ENCODE measurements at places on chromosomes 4 and X.

DNA sequence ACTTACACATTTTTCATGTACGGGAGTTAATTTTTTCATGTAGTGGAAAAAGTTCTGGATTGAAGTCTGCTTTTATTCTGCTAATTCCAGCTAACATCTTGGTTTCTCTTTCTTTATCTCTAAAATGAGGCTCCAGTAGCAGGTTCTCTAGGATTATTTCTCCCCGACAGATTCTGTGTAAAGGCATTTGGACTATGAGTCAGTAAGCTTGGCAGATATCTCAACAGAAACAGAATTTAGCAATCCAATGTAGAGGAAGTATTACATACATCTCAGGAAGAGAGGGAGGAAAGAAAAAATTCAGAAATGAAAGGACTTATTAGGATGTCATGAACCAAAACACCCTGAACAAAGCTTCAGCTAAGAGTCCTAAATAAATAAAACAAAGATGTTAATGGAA, 1682.3 kb upstream of the TENM3 start:
- no peak for DNase-seq

DNA sequence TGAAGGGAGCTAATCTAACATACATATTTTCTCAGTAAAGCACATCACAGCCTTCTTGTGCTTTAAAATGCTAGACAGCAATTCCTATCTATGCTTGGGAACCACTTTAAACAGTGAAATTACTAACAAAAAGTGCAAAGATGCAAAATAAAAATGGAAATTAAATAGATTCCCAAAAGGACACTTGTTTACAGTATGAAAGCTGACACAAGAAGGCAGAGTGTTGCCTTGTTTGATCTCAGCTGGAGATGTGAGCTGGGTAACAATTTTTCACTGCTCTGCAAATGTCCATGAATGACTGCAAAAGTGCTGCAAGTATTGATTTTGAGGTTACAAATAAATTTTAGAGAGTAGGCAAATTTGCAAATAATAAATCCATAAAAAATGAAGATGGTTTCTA, 22.3 kb downstream of the GRIA2 start:
- DNase-seq: no peak

DNA sequence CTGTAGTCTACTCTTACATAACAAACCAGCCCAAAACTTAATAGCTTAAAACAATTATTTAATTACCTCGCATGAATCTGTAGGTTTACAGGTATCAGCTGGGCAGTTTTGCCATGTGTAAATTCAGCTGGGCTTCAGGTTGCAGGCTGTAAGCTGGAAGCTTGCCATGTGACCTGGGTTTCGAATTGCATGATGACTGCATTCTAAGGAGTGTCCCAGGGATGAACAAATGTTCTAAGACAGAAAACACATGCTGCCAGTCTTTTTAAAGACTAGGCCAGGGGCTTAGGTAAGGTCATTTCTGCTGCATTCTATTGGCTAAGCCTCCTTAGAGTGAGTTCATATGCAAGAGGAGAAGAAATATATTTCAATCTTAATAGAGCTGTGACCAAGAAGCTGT, 44.8 kb downstream of the GRIA2 start:
- no peak for DNase-seq

DNA sequence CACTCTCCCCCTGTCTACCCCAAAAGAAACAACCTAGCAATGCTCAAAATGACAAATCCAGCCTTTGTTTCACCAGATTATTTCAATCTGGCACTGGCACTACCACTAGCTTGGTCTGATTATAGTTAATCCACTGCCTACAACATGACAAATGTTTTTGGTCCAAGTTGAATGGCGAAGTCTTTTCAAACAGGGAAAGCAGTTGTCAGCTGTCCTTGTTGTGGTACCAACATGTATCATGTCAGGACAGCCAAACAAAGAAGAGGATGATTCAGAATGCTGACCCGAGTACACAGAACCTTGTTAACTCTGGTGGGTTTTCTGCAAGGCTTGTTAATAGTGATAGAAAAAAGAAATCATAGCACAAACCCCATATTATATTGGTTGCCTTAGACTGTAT, 160.8 kb upstream of the ANK2 start:
- no peak for DNase-seq

- DNase-seq: no peak
Observed at GRCh38 chr4:14837860-14838259, 164.4 kb upstream of the CPEB2 start.

GRCh38 chr4:41670530-41670929, 78.0 kb downstream of the PHOX2B start:
- no peak for DNase-seq

DNA sequence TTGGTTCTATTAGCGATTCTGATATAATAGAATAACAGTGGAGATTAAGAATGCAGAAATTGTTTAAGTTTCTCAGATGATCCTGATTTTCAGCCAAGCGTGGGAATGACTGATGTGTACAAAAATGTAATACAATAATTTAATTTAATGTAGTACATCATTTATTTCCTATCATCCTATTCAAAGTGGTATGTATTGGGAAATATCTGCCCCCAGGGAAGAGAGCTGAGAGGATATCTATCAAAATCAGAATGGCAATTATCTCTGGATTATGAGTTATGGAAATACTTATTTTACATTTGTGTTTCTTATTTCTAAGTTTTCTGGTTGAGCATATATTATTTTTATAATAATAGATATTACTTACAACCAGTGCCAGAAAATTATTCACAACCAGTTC, 3.9 kb downstream of the FABP2 start:
- DNase-seq: no peak

GRCh38 chr4:161642708-161643107, 521.1 kb downstream of the FSTL5 start:
- no peak for DNase-seq

DNA sequence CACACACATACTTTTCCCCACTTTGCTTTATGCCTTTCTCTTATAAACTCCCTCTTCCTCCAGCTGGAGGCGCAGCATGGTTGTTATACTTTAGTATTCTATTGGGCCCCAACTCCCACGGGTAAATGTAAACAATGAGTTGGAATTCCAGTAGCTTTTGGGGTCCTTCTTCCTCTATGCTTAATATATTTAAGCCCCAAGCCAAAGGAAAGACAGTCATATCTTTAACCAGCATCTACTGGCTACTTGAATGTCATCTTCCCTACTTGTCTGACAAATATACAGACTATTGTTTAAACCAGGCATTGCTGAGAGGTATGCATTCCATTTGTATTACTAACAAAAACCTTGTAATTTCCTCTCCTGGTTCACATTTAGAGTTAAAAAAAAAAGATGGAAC, 72.9 kb downstream of the WDR19 start:
- DNase-seq: no peak

DNA sequence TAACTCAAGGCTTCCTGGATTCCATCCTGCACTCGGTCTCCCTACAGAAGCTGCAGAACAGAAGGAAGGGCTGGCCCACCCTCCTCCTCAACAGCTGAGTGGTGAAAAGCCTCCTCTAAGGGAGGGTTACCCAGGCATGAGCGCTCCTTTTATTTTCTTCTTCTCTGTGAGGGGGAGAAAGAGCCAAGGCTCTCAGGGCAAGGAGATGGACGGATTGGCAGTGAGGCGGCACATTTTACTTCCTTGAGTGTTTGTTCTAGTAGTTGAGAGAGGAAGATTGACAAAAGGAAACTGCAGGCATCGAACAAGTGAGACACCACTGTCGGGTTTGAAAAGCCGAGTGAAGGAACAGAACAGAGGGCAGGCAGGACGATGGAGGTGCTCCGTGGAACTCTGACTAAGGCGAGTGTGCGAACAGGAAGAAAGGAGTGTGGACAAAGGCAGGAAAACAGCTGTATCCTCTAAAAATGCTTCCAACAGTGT, 38.4 kb upstream of the STS start:
- no peak for DNase-seq

GRCh38 chr4:115113506-115114106, at the start of gene NDST4:
NDST4 (minus strand) TSS chr4:115113620; CDS start chr4:115077036, 36,584 bp downstream.
- no peak for DNase-seq

DNA sequence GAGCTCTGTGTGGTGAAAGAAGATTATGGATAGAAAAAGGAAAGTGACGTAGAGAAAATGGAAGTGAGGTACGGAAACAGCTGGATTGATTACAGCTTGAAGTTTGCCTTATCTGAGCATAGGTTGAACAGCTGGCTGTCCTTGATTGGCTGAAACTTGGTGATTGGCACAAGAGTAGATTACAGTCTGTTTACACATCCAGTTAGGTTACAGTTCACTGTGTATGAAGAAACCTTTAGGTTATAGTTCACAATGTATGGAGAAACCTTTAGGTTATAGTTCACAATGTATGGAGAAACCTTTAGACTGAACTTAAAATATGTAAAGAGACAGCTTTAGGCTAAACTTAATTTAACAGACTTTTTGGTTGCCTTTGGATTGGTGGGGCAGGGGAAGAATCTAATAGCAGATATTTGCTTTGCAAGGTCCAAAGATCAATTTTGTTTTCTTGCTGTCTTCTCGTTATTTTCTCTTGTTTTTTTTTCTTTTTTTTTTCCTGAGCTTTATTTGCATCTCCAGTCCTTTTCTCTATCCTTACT, 15.6 kb upstream of the ART3 start:
- no peak for DNase-seq

- DNase-seq: no peak
Observed at GRCh38 chrX:38817004-38817703, 15.9 kb downstream of the MID1IP1 start.

DNA sequence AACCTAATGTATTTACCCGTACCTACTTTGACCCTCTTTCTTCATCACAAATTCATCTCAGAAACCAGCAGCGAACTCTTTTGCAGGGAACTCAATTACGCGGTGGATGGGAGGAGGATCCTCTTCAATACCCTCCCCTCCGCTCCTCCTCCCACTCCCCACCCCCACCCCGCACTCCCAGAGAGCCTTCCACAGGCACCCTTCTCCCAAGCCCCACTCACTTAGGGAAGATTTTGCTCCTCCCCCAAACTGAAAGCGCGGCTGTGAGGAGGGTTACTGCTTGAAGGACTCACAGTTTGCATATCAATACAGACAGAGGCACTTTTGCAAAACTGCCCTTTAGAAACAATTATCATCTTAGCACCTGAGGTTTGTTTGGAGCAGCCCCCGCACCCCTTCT, 960 bp upstream of the IL1RAPL1 start:
- DNase-seq: no peak

- DNase-seq: no peak
Observed at GRCh38 chr4:189092581-189092980, 848.1 kb upstream of the FRG1 start.

DNA sequence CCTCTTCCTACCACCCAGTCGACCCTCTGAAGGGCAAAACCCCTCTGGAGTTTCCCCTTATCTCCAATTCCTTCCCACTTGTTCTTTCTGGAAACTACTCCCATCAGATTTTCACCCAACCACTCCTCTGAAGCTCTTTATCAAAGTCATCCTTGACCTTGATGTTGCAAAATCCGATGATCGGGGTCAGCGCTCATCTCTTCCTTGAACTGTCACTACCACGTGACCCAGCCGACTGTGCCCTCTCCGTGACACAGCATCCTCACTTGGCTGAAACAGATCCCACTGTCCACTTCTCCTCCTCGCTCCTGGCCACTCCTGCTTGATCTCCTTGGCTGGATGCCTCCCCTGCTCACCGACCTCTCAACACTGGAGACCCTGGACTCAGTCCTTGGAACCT, 1.1 kb downstream of the CFAP99 start:
- no peak for DNase-seq

- no peak for DNase-seq
Observed at GRCh38 chrX:151729056-151729725, 5.4 kb upstream of the CNGA2 start.

GRCh38 chr4:133493776-133494175, 344.7 kb downstream of the PCDH10 start:
- no peak for DNase-seq

- DNase-seq: no peak
Observed at GRCh38 chr4:98473046-98473445, 185.4 kb downstream of the TSPAN5 start.

GRCh38 chr4:48693856-48694574, 86.1 kb downstream of the FRYL start:
- DNase-seq: no peak

- no peak for DNase-seq
Observed at GRCh38 chr4:121717680-121718237, 21.0 kb upstream of the ANXA5 start.

GRCh38 chr4:112910109-112910736, 139.2 kb upstream of the ANK2 start:
- no peak for DNase-seq

GRCh38 chr4:6221301-6221850, 21.0 kb upstream of the JAKMIP1 start:
- DNase-seq: no peak

- no peak for DNase-seq
Observed at GRCh38 chrX:119685225-119686066, 7.5 kb downstream of the SEPTIN6 start.

DNA sequence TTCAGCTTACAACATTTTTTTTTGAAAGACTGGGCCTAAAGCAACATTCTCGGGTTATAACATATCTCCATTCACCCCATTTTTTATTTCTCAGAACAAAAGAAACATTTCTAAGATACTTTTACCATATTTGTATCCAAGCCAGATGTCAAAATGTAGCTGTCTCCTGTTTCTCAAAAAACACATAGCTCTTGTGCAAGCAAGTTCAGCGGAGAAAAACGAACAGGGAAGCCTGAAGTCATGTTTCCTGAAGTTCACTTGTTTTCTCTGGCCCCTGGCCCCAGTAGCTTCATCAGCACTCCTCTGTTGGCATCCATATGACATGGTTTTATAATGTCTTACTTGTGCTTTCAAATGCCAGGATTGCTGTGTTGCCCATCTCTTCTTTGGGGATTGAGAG, 218.2 kb downstream of the BANK1 start:
- DNase-seq: no peak

GRCh38 chr4:118757761-118758251, 72.6 kb downstream of the METTL14 start:
- no peak for DNase-seq

DNA sequence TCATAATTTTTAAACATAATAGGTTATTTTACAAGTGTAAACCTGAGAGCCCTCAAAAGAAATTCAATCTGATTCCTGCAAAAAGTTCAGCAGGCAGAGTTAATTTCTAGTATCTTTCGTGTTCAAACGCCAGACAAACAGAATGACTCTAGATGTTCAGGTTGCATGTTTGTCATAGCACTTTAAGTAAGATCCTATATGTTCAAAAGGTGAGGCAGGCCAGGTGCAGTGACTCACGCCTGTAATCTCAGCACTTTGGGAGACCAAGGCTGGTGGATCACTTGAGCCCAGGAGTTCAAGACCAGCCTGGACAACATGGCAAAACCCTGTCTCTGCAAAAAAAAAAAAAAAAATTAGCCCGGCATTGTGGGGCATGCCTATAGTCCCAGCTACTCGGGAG, 1.1 kb upstream of the RASSF6 start:
- no peak for DNase-seq
